Stimulated activated CD4-positive, alpha-beta T cell treated with anti-CD3 and anti-CD28 coated beads, Interleukin-15, amount 100 ng/mL, for 48 hours (primary cell): ENCODE measurements at places on chromosomes 11 and 22.

DNA sequence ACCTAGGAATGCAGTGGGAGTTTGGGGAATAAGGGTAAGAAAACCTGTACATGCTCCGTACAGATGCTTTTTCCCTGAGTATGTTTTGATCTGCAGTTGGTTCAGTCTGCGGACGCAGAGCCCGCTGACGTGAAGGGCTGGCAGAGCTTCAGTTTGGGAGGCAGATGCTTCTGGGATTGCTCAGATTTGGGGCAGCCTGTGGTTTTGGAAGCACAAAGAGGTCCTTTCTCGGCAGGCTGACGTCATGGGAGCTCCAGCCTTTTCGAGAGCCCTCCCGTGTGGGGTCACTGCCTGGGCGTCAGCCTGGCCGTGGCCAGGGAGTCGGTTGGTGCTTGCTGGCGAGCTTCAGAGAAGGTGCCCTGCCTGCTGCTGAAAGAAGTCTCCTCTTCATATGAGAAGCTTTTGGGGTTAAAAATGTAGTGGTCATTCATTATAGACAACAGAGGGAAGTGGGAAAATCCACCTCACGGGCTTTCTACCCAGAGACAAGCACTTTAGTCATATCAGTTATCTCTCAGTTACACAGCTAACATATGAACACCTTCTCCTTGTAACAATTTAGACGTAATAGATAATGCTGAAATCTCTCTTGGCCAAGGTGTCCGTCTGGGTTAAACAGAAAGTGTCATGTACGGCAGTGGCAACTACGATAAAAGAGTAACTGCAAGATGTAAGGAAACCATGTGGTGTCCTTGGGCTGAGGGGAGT, 26.8 kb downstream of the TPCN2 start:
- DNase-seq: no peak

- DNase-seq: no peak
These were observed 50.7 kb downstream of the RRAS2 start for GRCh38 chr11:14308114-14308896.

DNA sequence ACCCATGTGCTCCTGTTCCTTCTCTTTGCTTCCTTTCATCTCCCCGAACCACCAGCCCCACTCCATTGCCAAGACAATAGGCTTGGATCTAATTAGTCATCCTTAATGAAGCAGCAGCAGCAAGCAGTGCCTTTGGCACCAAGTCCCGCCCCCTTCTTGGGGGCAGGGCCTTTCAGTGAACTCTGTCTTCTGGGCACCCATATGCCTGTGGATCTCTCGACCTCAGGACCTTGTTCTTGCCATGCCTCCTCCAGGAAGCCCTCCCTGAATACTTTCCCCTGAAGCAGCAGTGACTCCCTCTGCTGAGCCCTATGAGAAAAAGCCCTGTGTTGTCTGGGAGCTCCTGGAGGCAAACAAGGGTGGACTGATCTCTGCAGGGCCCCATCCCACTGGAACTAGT, 32.1 kb downstream of the ARHGEF17 start:
- no peak for DNase-seq

GRCh38 chr11:121780971-121781370, 328.2 kb upstream of the SORL1-AS1 start:
- DNase-seq: no peak

- peak; percentile 54 for DNase-seq
These were observed 20.6 kb downstream of the APOBEC3H start for GRCh38 chr22:39117585-39118191.

GRCh38 chr22:23714596-23715578, 24.1 kb downstream of the RGL4 start:
- no peak for DNase-seq

DNA sequence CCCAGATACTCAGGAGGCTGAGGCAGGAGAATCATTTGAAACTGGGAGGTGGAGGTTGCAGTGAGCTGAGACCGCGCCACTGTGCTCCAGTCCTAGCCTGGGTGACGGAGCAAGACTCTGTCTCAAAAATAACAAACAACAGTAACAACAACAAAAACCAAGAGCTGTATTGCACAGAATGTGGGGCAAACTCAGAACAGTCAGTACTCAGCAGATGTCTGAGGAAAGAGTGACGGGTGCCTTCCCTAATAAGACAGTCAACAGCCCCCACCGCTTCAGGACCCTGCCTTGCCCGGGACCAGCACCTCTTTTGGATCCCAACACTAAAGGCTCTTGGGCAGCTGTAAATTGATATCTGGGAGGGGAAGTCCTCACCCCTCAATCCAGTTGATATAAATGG, 40.3 kb downstream of the RIBC2 start:
- DNase-seq: no peak

GRCh38 chr22:48334971-48335370, 1492.7 kb downstream of the BRD1 start:
- no peak for DNase-seq

DNA sequence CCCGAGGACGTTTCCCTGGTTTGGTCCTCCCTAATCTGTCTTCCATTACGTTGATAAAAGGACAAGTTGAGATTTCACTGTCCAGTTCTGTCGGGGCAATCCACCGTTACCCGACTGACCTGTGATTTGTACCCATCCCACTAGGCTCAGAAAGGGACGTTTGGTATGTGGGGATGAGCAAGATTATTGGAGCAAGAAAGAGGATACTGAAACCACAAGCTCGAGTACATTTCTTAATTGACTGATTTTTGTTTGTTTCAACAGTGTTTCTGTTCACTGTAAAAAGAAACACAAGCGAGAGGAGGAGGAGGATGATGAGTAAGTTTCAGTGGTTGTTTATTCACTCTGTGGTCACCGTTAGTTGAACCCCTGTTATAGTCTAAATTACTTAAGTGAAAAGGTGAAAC, 969 bp downstream of the CCDC117 start:
- no peak for DNase-seq

GRCh38 chr11:117551761-117552343, 224.2 kb downstream of the CEP164 start:
- DNase-seq: no peak

- DNase-seq: no peak
These were observed 27.2 kb upstream of the GLYATL1 start for GRCh38 chr11:58912124-58912523.

GRCh38 chr22:45860201-45860600, 116.8 kb downstream of the WNT7B start:
- no peak for DNase-seq

DNA sequence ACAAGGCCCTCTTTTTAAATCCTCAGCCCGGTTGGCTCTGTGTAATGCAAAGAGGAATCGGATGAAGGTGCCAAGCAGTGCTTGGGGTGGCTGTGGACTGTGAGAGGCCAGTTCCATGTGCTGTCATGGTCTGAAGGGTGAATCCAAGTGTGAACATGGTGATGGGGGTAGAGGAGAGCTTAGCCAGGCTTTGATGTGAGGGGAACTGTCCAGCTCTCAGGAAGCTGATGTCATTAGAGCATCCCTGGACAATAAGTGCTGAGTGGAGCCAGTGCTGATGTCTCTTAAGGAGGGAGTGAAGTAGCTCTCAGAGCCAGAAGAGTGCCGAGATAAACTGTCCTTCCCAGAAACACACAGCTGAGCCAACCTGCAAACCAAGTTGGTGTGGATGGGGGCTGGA, 53.6 kb downstream of the NAV2 start:
- no peak for DNase-seq

DNA sequence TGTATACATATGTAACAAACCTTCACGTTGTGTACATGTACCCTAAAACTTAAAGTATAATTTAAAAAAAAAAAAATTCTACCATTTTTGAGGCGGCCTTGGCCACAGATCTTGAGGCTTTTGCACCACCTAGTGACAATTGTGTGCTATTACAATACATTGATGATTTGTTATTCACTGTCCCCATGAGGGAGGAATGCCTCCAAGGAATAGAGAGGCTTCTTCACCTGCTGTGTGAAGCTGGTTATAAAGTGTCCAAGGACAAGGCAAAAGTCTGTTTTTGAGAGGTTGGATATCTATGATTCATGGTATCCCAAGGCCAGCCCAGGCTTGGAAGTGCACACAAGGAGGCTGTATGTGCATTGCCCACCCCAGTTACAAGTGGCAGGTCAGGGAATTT, 30.7 kb downstream of the SLC22A25 start:
- no peak for DNase-seq

DNA sequence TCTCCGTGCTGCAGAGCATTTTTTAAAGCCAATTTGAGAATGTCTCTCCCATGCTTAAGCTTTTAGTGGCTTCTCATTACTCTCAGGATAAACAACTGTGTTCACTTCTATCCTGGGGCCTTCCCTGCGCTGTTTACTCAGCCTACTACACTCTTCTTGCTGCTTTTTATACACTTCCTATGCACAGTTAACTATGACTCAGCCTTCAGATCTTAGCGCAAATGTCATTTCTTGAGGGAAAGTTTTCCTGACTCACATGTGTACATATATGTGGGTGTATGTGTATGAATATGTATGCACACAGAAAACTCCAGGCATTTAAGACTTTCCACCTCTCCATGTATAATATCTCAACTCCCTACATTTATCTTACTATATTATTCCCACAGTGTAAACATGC, 9.8 kb downstream of the THAP12 start:
- no peak for DNase-seq

DNA sequence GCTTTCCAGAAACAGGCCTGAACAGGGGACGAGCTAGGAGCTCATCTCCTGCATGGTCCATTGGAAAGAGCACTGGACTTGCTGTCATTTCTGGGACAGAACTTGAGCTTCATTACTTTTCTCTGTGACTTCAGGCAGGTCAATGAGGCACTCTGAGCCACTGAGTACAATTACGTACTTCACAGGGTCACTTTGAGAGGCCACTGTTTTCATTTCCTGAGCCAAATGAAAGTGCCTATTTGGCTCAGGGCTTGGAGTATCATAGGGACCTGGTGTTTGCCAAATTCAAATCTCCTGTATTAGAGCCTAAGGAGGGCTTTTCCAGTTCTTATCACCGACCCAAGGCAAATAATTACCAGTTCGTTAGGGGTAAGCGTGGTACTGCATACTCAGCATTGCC, 319.3 kb downstream of the CADM1 start:
- DNase-seq: no peak

DNA sequence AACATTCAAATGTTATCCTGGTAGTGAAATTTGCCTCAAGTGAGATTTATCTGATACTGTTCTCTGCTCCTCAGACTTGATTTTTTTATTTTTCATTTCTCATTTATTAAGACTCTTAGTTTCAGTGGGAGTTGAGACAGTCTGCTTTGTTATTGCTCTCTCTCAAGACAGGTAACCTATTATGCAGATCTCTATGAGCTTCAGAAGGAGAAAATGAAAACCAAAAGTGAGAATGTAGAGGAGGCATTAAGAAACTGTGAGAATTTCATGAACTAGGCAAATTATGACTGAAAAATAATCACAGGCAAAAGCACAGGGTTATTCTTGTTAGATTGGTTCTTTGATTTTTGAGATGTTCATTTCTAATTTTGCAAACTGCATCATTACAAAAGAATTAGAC, 290.0 kb upstream of the CHORDC1 start:
- no peak for DNase-seq

GRCh38 chr22:35020517-35020916, 45.4 kb upstream of the ISX start:
- no peak for DNase-seq

DNA sequence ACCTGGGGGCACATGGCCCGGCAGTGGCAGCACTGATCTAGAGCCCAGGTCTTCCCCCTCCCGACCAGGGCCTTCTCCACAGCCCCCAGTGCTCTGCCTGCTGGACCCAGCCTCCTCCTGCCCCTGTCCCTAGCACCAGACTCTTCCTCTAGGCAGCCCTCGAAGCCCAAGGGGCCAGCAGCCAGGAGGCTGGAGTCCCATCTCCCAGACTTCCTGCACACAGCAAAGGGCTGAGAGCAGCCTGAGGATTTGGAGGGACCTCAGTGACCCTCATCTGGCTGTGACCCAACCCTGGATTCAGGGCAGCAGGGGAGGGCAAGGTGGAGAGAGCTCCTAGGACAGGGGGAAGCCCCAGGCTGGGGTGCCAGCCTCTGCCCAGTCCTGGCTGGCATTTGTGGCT, 3.0 kb downstream of the RHOD start:
- DNase-seq: no peak

GRCh38 chr11:67484847-67485311, 2.1 kb downstream of the AIP start:
- no peak for DNase-seq

DNA sequence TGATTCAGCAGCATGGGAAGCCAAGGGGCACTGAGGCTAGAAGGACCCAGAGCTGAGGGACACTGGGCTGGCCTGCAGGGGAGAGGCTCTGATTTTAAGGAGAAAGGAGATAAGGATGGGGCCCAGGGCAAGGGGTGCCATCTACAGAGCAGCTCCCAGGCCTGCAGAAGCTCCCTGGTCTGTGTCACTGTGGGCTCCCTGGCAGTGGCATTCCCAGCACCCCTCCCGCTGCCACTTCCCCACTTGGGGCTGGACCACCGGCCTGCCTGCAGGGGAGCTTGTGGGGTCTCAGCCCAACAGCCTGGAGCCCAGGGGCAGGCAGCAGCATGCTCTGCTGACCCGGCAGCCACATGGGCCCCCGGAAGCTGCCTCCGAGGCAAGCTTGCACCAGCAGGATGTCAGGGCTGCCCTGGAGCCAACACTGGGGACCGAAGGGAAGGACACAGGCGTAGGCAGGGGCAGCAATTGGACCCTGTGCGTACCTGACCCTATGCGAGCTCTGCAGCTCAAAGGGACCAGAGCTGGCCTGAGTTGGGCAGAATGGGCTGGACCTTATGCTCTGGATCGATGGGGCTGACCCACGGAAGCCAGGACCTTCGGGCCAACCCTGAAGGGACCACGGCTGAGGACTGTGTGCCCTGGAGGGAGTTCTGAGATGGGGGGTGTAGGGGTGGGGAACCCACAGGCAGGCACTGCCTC, 35.4 kb upstream of the WNT7B start:
- no peak for DNase-seq

GRCh38 chr11:121931748-121932352, 184.2 kb downstream of the BLID start:
- no peak for DNase-seq

- DNase-seq: no peak
These were observed 11.3 kb downstream of the LRFN4 start for GRCh38 chr11:66868082-66868725.

DNA sequence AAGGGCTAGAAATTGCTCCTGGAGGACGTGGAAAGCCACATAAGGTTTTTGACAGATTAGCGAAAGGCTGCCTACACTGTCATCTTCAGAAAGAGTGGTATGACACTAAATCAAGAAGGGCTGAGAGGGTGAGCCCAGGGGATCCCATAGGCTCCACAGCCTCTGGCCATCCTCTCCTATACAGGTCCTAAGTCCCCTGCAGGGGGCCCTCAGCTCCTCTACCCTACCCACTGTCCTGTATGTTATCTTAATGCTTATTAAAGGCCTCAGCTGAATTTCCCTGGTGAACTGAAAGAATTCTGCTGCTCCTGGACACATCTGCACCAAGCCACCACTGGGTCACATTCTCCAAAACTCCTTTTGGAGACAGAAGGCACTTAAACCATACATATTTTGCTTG, 7.9 kb downstream of the KLHL22 start:
- no peak for DNase-seq

DNA sequence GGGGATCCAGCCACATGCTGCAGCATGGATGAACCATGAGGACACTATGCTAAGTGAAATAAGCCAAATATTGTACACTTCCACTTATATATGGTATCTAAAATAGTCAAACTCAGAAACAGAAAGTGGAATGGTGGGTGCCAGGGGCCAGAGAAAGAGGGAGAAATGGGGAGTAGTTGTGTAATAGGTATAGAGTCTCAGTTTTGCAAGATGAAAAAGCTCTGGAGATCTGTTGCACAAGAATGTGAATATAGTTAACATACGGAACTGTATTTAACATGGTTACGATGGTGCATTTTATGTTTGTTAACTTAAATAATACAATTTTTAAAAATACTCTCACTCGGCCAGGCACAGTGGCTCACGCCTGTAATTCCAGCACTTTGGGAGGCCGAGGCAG, 21.2 kb downstream of the GDPD5 start:
- DNase-seq: no peak
